CD4-positive, alpha-beta T cell (primary cell): ENCODE measurements at places on chromosomes 2 and 18.

GRCh38 chr2:240259924-240260529 is 119.6 kb upstream of the OTOS start:
- DNase-seq: no peak

DNA sequence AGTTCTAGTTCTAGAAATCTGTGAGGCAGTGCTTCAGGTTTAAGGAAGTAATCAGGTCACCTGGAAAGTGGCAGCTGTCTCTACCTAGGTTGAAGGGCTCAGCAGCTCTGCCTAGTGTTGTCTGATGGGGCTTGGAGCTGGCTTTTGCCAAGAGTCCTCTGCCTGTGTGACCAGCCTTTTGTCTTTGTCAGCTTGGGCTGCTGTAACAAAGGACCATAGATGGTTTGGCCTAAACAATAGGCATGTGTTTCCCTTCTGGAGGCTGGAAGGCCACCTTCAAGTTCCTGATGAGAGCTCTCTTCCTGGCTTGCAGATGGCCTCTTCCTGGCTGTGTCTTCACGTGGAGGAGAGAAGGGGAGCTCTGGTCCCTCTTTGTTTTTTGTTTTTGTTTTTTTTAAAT is 13.3 kb downstream of the UBE2F start:
- no peak for DNase-seq

GRCh38 chr2:157887946-157888345 is 11.8 kb upstream of the ACVR1 start:
- DNase-seq: no peak

- DNase-seq: no peak
These were observed 211.4 kb downstream of the KLHL29 start for GRCh38 chr2:23596316-23596885.

GRCh38 chr2:10000541-10000940 is 42.8 kb upstream of the KLF11 start:
- no peak for DNase-seq

GRCh38 chr2:172246649-172247048 is 143.9 kb upstream of the DLX2 start:
- no peak for DNase-seq

DNA sequence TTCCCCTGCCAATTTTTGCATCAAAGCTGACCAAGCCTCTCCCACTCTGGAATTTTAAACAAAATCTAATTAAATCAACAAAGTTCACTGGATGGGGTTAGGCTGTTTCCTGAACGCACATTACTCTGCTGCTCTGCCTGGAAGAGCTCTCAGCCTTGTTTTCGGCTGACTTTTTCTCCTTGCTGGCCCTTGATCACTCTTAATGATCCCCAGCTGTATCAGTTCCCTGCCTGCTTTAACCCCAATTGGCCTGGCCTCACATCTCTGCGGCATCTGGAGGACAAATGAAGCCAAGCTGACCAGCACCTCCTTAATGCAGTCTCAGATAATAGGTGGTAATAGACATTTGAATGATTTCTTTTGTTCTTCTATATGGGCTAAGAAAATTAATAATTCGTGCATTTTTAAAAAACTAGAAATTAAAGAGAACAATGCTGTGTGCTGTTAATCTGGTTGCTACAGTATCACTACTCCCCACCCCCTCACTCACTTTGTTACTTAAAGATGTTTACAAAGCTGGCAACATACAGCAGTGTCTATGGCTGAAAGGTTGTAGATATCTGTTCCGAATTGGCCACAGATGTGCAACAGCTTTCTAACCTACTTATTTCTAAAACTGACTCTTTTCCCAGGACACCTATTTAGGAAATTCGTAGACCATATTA is 415.2 kb upstream of the KCNH7 start:
- no peak for DNase-seq

GRCh38 chr2:55547001-55547400 is 27.5 kb downstream of the CFAP36 start:
- DNase-seq: no peak

DNA sequence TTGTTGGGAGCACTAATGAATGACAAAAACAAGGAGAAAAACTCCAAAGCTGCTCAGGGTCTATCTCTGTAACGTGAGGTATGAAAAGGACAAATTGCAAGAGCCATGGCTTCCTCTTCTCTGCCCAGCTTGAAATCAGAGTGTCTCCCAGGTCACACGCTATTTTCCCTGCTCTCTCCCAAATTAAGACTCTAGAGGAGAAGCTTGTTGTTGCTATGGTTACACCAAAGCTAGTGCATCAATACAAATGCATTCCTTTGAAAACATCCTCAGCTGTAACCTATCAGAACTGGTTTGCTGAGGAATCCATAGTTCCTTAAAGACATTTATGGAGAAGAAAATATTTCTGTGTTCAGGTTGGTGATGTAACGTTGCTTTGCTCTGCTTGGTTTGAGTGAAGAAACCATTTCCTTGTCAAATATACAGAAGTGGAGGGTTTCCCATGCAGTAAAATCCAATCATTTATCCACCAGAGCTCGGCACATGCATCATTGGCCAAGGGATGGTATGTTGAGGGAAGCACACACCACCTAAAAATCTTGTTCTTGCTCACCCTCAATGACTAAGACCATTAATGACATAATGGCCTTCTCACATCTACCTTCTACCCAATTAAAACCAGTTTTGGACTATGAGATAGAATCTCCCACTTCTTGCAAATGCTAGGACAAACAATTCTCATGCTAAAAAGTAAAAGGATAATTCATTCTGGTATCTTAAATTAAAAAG is 2135.6 kb upstream of the CELF4 start:
- DNase-seq: no peak

DNA sequence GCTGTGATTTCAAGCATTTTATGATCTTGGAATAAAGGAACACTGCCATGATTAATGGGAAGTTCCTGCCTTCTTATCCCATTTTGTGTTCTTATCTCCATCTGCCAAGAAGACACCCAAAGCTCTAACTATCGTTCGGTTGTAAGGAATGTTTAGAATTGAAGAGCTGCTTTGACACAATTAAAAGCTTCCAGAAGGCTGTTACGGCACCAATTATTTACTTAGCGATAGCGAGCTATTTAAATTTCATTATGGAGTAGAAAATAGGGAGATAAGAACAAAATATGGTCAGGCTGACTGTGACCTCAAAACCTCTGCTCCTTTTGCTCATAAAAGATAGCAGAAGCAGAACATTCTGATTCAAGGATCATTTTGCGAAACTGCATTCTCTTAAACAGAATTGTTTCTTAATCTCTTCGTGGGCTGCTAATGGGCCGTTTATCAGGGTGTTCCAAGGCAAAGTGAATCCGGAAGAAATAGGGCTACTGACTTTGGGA is 101.6 kb downstream of the SLC4A3 start:
- no peak for DNase-seq

DNA sequence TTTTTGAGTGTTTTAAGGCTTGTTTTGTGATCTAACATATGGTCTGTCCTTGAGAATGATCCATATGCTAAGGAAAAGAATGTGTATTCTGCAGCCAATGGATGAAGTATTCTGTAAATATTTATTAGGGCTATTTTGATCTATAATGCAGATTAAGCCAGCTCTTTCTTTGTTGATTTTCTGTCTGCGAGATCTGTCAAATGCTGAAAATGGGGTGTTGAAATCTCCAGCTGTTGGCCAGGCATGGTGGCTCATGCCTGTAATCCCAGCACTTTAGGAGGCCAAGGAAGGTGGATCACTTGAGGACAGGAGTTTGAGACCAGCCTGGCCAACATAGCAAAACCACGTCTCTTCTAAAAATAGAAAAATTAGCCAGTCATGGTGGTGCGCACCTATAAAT is 132.7 kb downstream of the DIS3L2 start:
- no peak for DNase-seq

DNA sequence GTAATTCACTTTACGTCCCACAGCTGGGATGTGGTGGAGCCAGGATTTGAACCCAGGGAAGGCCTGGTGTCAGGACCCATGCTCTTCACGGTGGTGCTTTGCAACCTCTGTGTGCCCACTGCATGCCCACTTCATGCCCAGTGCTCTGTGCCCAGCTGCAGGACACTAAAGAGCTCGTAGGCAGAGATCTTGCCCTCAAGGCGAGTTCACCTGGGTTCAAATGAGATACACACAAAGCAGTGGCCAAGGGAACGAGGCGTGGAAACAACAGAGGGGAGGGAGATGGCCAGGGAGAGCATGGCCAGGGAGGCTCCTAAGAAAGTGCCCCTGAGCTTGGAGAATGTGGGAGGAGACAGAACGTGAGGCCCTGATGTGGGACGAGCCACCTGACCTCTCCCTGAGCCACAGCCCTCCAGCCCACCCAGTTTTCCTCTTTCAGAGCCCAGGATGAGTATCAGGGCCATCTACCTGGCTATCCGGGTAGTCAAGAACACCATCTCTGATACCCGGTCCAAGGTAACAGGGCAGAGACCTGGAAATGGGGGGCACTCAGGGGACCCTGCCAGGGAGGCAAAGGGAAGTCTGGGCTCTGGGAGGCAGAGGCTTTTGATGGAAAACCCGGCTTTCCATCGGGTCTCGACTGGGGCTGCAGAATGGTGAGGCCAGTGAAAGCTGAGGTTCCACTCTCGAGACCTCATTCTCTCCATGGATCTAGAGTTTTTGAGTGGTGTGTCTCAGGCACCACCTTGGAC is 20.4 kb downstream of the MROH2A start:
- DNase-seq: no peak

- no peak for DNase-seq
These were observed 955 bp upstream of the BBS5 start for GRCh38 chr2:169478339-169478738.

DNA sequence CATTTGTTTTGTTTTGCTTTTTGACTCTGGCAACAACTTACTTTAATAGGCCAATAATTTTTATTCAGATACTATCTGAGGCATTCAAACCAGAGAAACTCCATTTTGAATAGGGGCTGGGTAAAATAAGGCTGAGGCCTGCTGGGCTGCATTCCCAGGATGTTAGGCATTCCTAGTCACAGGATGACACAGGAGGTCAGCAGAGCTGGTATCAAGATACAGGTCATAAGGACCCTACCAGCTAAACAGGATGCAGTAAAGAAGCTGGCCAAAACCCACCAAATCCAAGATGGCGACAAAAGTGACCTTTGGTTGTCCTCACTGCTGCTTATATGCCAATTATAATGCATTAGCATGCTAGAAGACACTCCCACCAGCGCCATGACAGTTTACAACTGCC is 102.2 kb upstream of the XPO1 start:
- no peak for DNase-seq

- DNase-seq: no peak
These were observed 7.1 kb downstream of the CAPN13 start for GRCh38 chr2:30800159-30800558.

GRCh38 chr2:194723446-194723845 is 933.6 kb upstream of the SLC39A10 start:
- no peak for DNase-seq

GRCh38 chr2:84939426-84940087 is 31.4 kb upstream of the KCMF1 start:
- peak; percentile 29 for DNase-seq

GRCh38 chr18:78984941-78985784 is 5.5 kb downstream of the SALL3 start:
- peak; percentile 16 for DNase-seq

DNA sequence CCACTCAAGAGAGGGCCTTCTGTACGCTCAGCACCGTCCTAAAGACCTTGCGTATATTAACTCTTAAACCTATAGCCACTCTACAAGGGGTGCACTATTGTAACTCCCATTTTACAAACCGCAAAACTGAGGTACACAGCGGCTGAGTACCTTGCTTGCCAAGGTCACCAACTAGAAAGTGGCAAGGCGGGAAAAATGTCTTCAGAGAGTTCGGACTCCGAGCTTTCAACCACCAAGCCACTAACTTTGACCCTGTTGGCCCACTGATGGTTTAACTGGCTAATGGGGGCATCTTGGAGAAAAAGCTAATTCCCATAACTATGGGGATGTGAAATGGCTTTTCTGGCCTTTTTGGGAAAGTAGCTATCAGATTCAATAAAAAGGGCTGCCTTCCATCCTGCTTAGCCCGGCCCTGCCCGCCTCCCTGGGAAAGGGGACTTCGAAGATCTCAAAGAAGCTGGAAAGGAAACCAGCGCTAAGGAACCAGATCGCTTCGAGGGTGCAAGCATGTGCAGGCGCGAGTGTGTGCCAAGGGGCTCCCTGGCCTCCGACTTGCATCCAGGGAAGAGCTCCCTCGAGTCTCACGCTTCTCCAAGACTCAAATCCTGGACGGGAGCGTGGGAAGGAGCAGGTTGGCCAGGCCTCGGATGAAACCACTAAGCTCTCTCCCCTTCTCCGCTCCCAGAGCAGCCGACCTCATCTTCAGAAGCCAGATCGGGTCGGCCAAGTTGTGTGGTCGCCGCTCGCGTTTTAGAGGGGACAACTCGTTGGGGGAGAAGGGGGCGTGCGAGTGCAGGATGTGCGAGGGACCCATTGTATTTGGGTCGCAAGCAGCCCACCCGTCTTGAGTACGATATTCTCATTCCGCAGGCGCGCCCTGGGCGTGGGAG is 2.2 kb upstream of the SP5 start:
- DNase-seq: no peak

GRCh38 chr18:76051396-76052226 is 443.4 kb downstream of the ZNF516 start:
- no peak for DNase-seq

GRCh38 chr18:35432565-35433001 is 55.4 kb upstream of the ZNF396 start:
- no peak for DNase-seq

GRCh38 chr2:172701250-172701649 is 34.4 kb upstream of the RAPGEF4 start:
- DNase-seq: no peak
